ENCODE measurements at places on chromosomes 2 and 18.

DNA sequence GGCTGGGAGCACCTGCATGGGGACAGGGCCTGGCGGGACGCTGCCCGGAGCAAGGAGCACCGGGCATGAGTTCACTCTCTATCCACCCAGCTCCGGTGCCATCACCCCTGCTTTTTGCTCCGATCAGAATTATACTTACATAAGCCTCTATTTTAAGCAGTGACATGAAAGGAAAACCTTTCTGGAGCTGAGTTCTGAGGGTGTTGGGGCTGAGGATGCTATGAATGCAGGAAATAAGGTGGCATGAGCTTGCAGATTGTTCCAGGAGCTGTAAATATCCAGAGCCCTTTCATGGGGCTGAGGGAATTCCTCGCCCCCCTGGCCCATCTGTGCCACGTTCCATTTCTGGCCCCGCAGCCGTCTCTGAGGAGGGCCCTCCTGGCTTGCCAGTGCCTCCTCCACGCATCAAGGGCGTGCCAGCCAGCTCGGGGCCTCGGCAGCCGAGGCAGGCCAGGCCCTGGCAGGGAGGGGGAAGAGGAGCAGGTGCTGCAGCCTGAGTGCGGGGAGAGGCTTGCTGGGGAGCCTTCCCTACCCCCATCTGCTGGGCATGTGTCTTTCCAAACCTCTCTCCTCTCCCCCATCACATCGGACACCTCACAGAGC is 91.7 kb upstream of the MCFD2 start:
- DNase-seq, result peak; percentile 47

- DNase-seq, result peak; percentile 32
Observed at GRCh38 chr2:143937723-143938350, 582.1 kb downstream of the ZEB2 start.

DNA sequence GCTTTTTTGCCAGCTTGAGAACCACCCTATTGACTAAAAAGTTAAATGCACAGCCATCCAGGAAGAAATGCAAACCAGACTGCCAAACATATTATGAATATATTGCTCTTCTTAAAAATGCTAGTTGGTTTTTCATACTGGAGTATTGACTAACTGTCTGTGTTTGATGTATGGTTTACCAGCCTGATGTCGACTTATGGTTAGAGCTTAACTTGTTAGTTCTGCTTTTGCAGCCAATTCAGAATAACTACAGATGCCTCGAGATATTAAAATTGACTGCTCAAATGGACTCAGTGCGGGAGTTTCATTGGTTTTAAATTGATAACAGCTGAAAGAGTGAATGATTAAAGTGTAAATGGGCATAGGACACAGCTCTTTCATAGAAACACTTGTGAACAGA is 369.8 kb downstream of the ARHGAP15 start:
- DNase-seq, result no peak

DNA sequence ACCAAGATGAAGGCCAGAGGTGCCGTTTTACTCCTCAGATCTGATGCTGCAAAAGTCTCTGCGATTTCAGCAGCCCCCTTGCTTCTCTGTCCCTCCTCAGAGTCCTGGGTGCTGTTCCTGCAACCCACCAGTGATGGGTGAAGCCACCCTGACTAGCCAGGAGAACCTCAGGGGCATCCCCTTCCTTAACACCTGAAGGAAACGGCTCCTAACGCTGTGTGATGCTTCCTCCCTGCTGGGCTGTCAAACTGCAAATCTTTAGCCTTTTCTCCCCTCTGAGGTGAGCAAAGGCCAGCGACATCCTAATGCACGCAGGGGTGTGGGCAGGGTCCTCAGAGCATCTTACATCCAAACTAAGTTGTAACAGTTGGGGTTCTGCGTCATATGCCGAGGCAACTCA is 24.8 kb downstream of the CHST10 start:
- no peak for DNase-seq

- DNase-seq, result no peak
Observed at GRCh38 chr2:149507974-149508373, 79.6 kb downstream of the MMADHC start.

GRCh38 chr2:173229086-173229485 is 125.6 kb upstream of the CDCA7 start:
- no peak for DNase-seq

Measured in femur (tissue), 1 donor.